ENCODE measurements at places on chromosomes 1 and 21.

- no peak for DNase-seq
These were observed 38.1 kb upstream of the SYT14 start for GRCh38 chr1:209899948-209900347.

DNA sequence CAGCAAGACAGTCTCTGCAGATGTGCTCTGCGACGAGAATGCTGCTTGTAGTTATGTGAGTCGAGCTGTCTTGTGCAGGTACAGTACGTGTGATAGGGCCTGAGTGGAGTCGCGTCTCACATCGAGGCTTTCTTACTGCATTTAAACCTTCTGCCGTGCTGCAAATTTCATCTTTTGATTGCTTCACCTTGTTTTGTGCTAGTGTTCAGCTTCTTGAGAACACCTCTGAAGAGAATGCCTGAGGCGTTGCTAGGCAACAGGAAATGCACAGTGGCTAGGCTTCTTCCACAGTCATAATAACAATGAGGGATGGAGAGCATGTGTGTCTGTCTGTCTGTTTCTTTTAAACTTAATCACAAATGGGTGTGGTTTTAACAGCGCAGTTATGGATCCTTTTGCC lies 52.9 kb downstream of the MRPS6 start:
- no peak for DNase-seq

DNA sequence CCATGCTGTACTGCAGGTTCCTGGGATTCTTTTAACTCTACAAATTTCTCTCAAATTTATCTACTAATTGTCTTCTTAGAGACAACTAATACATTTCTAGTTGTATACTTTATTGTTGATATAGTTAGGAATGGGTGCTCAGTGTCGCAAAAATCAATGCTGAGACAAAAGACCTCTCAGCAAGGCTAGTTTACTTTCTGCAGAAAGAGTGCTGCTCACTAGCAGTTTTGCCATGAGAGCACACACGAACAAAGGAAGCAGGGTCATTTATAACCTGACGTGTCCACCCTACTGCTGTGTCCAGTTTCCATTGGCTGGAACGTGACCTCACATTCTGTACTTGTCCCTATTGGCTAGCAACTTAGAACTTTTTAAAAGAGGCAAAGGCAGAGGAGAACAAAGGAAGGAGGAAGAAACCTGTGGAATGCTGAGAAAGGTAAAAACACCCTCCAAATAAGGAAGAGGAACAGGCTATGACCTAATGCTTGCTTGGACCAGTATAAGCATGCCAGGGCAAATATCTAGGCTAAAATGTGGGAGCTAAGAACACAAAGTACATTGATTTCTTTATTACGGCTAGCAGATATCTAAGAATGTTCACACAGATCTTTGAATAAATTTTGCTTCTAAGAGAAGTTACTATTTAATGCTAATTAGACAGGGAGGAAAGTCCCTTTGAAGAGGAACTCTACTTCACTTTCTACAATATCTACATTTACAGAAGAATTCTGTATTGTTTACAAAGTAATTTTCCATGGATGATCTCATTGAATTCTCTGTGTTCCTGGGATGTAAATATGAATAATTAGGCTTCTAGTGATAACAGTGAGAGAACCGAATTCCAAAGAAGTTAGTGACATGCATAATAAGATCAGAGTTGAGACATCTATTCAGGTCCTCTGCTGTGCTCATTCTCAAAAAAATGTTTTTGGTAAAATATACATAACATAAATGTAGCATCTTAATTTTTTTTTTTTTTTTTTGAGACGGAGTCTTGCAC lies 86.0 kb upstream of the MAP10 start:
- no peak for DNase-seq

GRCh38 chr1:64574301-64574700 lies 104.4 kb downstream of the CACHD1 start:
- no peak for DNase-seq

GRCh38 chr1:39130325-39130724 lies 74.2 kb upstream of the MACF1 start:
- DNase-seq, result peak; percentile 57

DNA sequence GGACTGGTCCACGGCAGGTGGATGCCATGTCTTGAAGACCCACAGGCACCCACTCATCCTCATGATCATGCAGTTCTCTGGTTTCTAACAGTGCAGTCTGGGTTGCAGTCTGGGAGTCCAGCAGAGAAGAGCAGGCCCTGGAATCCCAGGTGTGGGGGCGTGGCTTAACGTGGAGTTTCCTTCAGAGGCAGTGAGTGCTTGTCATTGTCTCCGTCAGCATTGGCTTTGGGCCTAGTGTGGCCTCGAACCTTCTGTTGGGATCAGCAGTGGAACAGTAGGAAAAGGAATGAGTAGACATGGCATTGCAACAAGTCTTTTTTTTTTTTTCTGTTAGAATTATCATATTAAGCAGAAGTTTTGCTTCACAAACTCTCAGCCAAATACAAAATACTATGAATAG lies 12.8 kb downstream of the LGALS8 start:
- DNase-seq, result no peak

GRCh38 chr1:26686795-26687194 lies 9.0 kb upstream of the ARID1A start:
- DNase-seq, result no peak

DNA sequence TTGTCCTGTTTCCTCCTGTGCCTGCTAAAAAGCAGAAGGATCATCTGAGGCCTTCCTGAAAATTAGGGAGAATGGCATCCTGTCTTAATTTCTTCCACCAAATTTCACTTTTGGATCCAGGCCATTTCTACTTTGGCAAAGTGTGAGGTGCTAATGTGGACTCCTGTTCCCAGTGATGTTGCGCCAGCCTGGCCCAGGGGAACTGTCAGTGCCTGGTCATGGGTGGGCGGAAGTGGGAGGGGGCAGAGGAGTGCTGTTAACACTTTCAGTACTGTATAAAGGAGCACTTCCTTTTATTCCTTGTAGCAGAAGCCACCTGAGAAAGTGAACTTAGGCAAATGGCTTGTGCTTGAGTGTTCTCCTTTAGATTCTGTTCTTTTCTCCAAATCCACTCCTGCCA lies 19.9 kb downstream of the ELAPOR1 start:
- DNase-seq, result no peak

GRCh38 chr21:38785483-38785882 lies 20.2 kb upstream of the ETS2 start:
- DNase-seq, result no peak

- DNase-seq, result no peak
These were observed 45.3 kb upstream of the RGS1 start for GRCh38 chr1:192530254-192530653.

DNA sequence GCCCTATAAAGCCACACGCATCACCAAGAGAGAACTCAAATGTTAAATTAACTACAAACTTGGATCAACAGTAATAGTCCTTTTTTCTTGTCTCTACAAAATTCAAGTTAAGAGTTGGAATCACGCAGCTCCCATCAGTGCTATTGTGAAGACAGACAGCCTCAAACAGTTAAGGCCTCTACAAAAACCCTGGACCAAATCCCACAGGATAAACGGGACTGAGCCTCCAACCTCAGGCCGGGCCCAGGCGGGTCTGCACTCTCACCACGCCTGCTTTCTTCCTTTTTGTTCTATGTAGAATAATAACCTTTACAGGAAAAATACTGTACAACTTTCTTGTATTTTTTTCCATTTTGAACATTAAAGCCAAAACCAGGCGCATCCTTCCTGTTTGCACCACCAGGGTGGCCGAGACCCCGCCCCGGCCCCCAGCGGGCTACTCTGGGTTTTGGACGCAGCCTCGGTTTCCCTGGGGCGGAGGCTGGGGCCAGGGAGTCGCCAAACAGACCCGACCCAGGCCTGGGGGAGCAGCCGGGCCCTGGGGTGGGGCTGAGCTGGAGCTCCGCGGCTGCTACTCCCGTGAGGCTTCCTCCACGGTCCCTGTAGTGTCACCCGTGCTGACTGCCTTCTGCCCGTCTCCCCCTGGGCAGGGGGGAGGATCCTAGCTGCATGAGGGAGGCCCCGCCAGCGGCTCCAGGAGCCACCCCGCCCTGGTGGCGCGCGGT lies 158.4 kb downstream of the CASZ1 start:
- no peak for DNase-seq

DNA sequence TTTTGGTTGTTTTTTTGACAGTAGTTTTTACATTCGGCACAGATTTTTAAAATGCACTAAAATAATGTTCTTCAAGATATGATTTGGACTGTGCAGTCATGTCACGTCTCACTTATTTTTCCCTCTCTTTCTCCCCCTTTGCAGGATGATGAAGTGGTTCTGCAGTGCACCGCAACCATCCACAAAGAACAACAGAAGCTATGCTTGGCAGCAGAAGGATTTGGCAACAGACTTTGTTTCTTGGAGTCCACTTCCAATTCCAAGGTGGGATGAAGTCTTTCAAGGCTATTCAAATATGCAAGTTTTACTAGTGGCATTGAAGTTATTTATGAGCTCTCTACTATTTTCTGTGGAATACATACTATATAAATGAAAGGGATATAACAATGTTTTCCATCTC lies 228.4 kb downstream of the RYR2 start:
- DNase-seq, result no peak

GRCh38 chr1:190949939-190950338 lies 472.3 kb upstream of the BRINP3 start:
- no peak for DNase-seq
